ENCODE measurements at places on chromosomes 1 and 21. TPM values are rescaled to one million over a fixed set of nuclear protein-coding genes. Genes with fewer than 3 reads are reported as not detected.
A peak's percentile ranks its signal among the peaks of the same experiment; 100 is the strongest.

Gene GPR157
- total RNA-seq: 2.8 TPM

Gene ACTN2
- total RNA-seq: 0.36 TPM

Gene CD52
- not detected for total RNA-seq

- no peak overlapping the region for H3K27ac ChIP-seq
- DNase-seq: no peak
- no peaks in the 10 kb centered on the region for H3K27me3 ChIP-seq
- H3K4me3 ChIP-seq: no peak overlapping the region
- no peaks in the 10 kb centered on the region for H3K36me3 ChIP-seq
- H3K4me1 ChIP-seq: no peaks in the 10 kb centered on the region
Observed at GRCh38 chr1:45380730-45381129, 40.5 kb upstream of the MUTYH start.

DNA sequence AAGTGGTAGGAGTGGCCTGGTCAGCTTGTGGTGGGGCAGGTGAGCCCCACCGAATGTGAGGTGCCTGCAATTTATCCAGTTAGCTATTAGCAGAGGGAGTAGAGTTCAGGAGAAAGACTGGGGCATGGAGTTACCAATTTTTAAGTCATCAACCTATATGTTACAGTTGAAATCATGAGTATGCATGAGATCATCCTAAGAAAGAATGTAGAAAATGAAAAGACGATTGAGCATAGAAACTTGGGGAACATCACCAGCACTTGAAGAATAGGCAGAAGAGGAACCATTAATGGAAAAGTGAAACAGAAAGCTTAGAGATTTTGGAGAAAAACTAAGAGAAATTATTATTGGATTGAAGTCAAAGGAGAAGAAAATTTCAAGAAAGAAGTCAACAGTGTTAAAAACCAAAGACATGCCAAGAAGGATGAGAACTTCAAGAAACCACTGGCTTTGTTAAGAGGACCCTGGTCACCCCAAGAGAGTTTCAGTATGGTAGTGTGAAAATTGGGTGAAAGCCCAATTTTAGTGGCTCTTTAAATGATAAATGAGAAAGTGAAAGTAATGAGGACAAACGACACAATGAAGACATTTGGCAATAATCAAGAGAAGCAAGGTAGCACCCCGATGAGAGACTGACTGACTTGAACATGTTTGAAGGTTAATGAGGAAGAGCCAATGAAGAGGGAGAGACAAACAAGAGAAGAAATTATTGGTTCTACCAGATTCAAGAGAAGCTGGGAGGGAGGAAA lies 36.7 kb downstream of the DNASE2B start:
- DNase-seq: no peak
- H3K27ac ChIP-seq: no peak overlapping the region

DNA sequence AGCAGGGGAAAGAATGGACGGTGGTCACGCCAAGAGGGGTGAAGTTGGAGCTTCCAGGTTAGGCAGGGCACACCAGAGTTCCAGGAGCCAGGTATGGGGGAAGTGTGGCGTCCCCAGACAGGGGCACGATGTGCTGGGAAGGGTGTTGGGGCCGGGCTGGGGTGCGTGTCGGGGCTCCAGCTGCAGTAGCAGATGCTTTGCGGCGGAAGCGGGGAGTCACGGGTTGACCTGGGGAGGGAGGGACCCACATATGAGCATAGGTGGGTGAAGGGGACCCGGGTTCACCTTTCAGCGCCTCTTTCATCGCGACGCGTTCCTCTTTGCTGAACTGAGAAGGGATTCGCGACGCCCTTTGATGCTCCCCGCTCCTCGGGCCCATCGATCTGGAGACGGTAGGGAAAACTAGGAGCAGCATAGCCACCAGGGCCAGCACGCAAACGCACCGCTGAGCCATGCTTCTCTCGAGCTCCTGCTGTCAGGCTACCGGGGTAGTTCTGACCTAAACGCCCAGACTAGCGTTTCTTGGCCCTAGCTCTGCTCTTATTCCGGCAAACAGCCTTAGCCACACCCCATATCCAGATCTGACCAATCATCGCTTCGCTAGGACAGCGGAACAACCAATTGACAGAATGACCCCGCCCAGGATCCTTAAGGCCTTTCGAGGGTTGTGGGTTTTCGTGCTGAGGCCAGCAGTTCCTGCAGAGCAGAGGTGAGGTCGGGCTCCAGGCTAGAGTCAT lies at the start of gene PM20D1:
TSS of gene PM20D1 (minus strand) at position 514 of the 737 bp plus-strand sequence. CDS start at position 454, 60 bp downstream.
- peak within 1 kb of the TSS; percentile 49 for H3K4me3 ChIP-seq
- H3K27ac ChIP-seq: no peak within 1 kb of the TSS
- no peaks in the 10 kb centered on the region for H3K36me3 ChIP-seq

DNA sequence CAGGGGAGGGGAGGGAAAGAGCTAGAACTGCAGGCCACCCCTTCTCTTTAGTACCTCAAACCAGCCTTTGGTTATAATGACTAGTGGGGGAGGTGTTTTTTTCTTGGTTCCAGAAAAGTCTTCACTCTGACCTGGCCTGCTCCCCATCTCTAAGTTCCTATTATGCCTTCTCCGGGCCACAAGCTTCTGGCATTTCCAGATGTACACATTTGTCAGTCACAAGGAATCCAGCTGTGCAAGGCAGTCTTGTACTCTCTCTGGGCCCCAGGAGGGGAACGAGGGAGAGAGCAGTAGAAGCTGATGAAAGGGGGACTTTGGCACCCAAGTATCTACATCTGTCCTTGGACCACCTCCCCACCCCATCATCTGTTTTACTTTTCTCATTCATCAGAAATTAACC lies 2.7 kb upstream of the FALEC start:
- DNase-seq: no peak
- H3K4me1 ChIP-seq: peaks cover 23% of the 10 kb centered on the region
- H3K4me3 ChIP-seq: no peak overlapping the region
- peaks cover 3% of the 10 kb centered on the region for H3K36me3 ChIP-seq

GRCh38 chr1:153277852-153278251 lies 18.4 kb downstream of the LORICRIN start:
- DNase-seq: no peak
- no peaks in the 10 kb centered on the region for H3K27me3 ChIP-seq
- no peaks in the 10 kb centered on the region for H3K36me3 ChIP-seq
- H3K4me1 ChIP-seq: no peaks in the 10 kb centered on the region
- no peak overlapping the region for H3K27ac ChIP-seq
- H3K4me3 ChIP-seq: no peak overlapping the region

- no peak overlapping the region for H3K27ac ChIP-seq
- no peak for DNase-seq
- H3K27me3 ChIP-seq: no peaks in the 10 kb centered on the region
- no peaks in the 10 kb centered on the region for H3K36me3 ChIP-seq
- H3K4me3 ChIP-seq: no peak overlapping the region
Observed at GRCh38 chr1:47871799-47872353, 125.3 kb downstream of the TRABD2B start.

GRCh38 chr1:3903141-3904005 lies 3.3 kb upstream of the C1orf174 start:
- no peak overlapping the region for H3K27ac ChIP-seq
- H3K4me3 ChIP-seq: no peak overlapping the region
- H3K36me3 ChIP-seq: no peaks in the 10 kb centered on the region
- no peaks in the 10 kb centered on the region for H3K27me3 ChIP-seq

- no peaks in the 10 kb centered on the region for H3K27me3 ChIP-seq
- H3K4me3 ChIP-seq: no peak overlapping the region
- no peaks in the 10 kb centered on the region for H3K36me3 ChIP-seq
- H3K27ac ChIP-seq: peak overlapping the region; percentile 88
- DNase-seq: peak; percentile 97
Observed at GRCh38 chr1:202589190-202589930, 120.9 kb downstream of the SYT2 start.

DNA sequence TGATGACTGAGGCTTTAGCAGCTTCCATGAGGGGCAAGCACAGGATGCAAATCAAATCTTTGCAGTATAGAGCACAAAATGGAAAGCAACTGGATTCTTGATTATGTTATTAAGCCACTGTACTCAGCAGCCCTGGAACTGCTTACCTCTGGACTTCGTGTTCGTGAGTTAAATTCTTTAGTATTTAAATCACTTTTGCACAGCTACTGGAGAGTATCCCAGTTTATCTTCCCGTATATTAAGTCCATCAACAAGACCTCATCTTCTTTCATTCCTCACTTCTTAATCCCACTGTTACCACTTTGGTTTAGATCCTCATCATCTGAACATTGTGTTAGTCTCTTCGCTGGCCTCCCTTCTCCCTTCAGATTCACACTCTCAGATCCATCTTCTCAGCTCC lies 108.9 kb downstream of the GREM2 start:
- no peaks in the 10 kb centered on the region for H3K4me1 ChIP-seq
- no peak for DNase-seq
- no peak overlapping the region for H3K4me3 ChIP-seq
- H3K27ac ChIP-seq: no peak overlapping the region
- H3K27me3 ChIP-seq: no peaks in the 10 kb centered on the region
- H3K36me3 ChIP-seq: no peaks in the 10 kb centered on the region

- no peak overlapping the region for H3K27ac ChIP-seq
- H3K4me1 ChIP-seq: peaks cover 5% of the 10 kb centered on the region
- H3K4me3 ChIP-seq: no peak overlapping the region
- DNase-seq: no peak
- H3K36me3 ChIP-seq: no peaks in the 10 kb centered on the region
- H3K27me3 ChIP-seq: no peaks in the 10 kb centered on the region
Observed at GRCh38 chr1:15577691-15578090, 7.2 kb downstream of the AGMAT start.

- no peaks in the 10 kb centered on the region for H3K36me3 ChIP-seq
- no peak overlapping the region for H3K4me3 ChIP-seq
Observed at GRCh38 chr1:119883826-119884225, 12.5 kb downstream of the ADAM30 start.

GRCh38 chr1:221743416-221744208 lies 1.7 kb upstream of the DUSP10 start:
- H3K4me3 ChIP-seq: peak overlapping the region; percentile 71
- H3K27me3 ChIP-seq: no peaks in the 10 kb centered on the region
- peaks cover 28% of the 10 kb centered on the region for H3K4me1 ChIP-seq
- H3K27ac ChIP-seq: peak overlapping the region; percentile 97

GRCh38 chr1:205714190-205714905 lies 34.0 kb upstream of the SLC45A3 start:
- H3K27ac ChIP-seq: no peak overlapping the region
- no peaks in the 10 kb centered on the region for H3K27me3 ChIP-seq
- H3K36me3 ChIP-seq: peaks cover 9% of the 10 kb centered on the region
- no peak overlapping the region for H3K4me3 ChIP-seq
- H3K4me1 ChIP-seq: no peaks in the 10 kb centered on the region

DNA sequence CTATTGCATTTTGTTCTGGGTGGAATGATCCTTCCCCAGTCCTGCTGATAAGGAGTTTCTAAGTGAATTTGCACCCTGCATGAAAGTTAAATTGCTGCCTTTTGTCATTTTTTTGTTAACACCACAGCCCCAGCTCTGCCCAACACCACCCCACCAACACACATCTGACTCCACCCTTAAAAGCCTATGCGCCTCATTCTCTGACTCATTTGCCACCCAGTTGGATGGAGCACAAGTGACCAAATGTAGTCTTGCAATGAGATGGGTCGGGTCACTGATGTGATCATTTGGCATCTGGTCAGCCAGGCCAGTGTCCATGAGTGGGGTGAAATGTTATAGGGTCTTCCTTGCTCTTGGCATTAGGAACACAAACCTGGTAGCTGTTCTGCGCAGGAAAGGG lies 256.8 kb downstream of the KAZN start:
- no peak overlapping the region for H3K27ac ChIP-seq
- DNase-seq: no peak
- H3K4me1 ChIP-seq: no peaks in the 10 kb centered on the region
- peaks cover 6% of the 10 kb centered on the region for H3K27me3 ChIP-seq
- H3K4me3 ChIP-seq: no peak overlapping the region

DNA sequence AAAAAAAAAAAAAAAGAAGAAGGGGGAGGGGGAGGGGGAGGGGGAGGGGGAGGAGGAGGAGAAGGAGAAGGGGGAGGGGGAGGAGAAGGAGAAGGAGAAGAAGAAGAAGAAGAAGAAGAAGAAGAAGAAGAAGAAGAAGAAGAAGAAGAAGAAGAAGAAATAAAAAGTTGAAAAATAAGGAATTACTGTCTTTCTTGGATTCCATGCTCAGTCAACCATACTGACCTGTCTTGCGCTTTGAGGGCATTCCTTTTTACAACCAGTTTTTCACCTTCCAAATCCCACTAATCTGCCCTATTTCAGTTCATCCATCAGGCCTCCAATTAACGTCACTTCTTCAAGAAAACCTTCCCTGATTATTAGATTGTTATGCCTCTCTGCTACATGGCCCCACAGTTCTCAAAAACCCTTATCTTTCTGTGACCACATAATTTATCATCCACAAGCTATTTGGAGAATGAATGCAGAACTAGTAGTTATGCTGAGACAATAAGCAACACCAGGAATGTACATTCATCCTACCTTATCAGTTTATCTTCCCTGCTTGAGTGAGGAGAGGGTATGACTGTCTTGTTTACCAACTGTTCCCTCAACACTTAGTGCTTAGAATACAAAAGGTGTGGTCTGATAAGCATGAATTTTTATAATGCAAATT lies 57.5 kb upstream of the GUCA2A start:
- H3K4me1 ChIP-seq: peaks cover 10% of the 10 kb centered on the region
- H3K27me3 ChIP-seq: no peaks in the 10 kb centered on the region
- no peak overlapping the region for H3K4me3 ChIP-seq
- DNase-seq: no peak

GRCh38 chr1:43526002-43526401 lies 4.7 kb upstream of the PTPRF start:
- H3K36me3 ChIP-seq: no peaks in the 10 kb centered on the region
- H3K4me1 ChIP-seq: peaks cover 12% of the 10 kb centered on the region
- H3K27ac ChIP-seq: no peak overlapping the region
- H3K27me3 ChIP-seq: no peaks in the 10 kb centered on the region
- H3K4me3 ChIP-seq: no peak overlapping the region
- no peak for DNase-seq

GRCh38 chr1:111848852-111849545 lies 93.3 kb downstream of the DDX20 start:
- no peaks in the 10 kb centered on the region for H3K4me1 ChIP-seq
- H3K27ac ChIP-seq: no peak overlapping the region
- no peaks in the 10 kb centered on the region for H3K36me3 ChIP-seq
- no peak for DNase-seq
- no peaks in the 10 kb centered on the region for H3K27me3 ChIP-seq
- no peak overlapping the region for H3K4me3 ChIP-seq

DNA sequence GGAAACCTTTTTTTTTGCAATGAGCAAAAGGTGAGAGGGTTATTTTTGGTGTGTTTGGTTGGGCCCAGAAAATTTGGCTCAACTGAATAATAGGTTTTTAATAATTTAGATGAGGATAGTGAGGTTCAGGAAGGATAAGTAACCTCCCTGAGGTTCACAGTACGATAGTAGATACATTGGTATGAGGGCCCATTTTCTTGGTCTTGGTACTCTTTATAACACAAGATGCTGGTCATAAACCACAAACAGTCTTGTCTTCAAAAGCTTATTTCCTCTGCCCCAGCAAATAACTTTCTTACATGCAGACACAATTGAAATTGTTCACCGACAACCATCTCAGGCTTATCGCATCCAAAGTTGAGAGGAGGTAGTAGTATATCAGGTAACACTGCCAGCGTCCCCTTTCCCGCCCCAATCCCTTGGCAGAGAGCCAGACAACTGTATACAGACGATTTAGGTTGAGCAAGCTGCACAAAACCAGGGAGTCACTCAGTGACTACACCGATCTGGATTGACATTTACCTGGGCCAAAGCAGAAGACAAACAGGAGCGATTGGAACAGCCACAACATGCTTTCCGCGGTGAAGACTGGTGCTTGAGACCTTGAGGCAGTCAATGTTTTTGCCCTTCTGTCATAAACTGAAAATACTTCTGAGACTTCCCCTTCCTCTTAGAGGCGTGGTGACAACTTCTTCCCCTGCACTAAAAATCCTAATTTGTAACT lies at the start of gene SLAMF6:
TSS of gene SLAMF6 (minus strand) at position 634 of the 724 bp plus-strand sequence. CDS start at position 571, 63 bp downstream.
- no peaks in the 10 kb centered on the region for H3K4me1 ChIP-seq
- no peaks in the 10 kb centered on the region for H3K27me3 ChIP-seq
- no peaks in the 10 kb centered on the region for H3K36me3 ChIP-seq
- H3K4me3 ChIP-seq: no peak within 1 kb of the TSS
- DNase-seq: no peak

- H3K4me1 ChIP-seq: peaks cover 17% of the 10 kb centered on the region
- no peak overlapping the region for H3K4me3 ChIP-seq
- H3K27ac ChIP-seq: no peak overlapping the region
- peaks cover 9% of the 10 kb centered on the region for H3K27me3 ChIP-seq
Observed at GRCh38 chr1:38568061-38568857, 291.3 kb downstream of the RRAGC start.
